ENCODE measurements at places on chromosomes 1 and 21.

GRCh38 chr1:233667741-233668140 lies 53.8 kb downstream of the KCNK1 start:
- no peak for DNase-seq

- DNase-seq: no peak
Measured at GRCh38 chr1:57623791-57624538, 200.1 kb upstream of the DAB1 start.

DNA sequence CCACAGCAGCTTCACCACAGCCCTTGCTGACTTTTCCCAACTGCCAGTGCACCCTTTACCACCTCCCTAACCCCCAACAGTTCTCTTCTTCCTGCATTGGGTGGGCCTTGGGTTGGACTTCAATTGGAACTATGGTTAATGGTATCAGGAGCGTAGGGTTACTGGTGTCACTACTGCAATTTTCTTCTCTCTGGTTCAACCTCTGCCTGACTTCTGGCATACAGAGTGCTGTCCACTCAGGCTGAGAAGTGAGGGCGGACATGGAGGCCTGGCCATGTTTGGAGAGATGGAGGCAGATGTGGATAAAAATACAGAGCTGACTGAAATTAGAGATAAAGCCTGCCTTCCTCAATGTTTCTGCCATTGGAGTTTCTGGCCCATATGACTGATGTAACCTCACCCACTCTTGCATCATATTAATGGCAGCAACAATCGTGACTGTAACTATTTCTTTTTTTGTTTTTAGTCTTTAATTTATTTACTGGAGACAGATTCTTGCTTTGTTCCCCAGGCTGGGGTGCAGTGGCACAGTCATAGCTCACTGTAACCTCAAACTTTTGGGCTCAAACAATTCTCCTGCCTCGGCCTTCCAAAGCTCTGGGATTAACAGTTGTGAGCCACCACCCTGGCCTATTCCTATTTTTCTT lies 87.8 kb downstream of the NAV1 start:
- DNase-seq: no peak

GRCh38 chr1:169105434-169106094 lies 926 bp upstream of the ATP1B1 start:
- peak; percentile 87 for DNase-seq

DNA sequence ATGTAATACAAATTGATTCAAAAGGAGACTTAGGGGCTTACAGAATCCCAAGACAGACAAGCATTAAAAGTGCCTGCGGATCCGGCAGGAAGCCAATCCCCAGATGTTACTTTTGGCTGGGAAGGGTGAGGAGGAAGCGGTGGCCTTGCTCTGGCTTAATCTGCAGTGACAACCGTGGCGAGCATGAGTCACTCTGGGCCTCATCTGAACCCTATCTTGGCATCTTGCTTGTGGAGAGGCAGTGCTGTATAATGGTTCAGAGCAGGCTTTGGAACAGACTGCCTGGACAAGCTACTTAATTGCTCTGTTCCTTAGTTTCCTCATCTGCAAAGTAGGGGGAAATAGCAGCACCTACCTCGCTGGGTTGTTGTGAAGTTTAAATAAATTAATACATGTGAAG lies 74.1 kb downstream of the XCL2 start:
- DNase-seq: peak; percentile 94

- no peak for DNase-seq
Measured at GRCh38 chr1:110506541-110506940, 12.4 kb downstream of the KCNA10 start.

DNA sequence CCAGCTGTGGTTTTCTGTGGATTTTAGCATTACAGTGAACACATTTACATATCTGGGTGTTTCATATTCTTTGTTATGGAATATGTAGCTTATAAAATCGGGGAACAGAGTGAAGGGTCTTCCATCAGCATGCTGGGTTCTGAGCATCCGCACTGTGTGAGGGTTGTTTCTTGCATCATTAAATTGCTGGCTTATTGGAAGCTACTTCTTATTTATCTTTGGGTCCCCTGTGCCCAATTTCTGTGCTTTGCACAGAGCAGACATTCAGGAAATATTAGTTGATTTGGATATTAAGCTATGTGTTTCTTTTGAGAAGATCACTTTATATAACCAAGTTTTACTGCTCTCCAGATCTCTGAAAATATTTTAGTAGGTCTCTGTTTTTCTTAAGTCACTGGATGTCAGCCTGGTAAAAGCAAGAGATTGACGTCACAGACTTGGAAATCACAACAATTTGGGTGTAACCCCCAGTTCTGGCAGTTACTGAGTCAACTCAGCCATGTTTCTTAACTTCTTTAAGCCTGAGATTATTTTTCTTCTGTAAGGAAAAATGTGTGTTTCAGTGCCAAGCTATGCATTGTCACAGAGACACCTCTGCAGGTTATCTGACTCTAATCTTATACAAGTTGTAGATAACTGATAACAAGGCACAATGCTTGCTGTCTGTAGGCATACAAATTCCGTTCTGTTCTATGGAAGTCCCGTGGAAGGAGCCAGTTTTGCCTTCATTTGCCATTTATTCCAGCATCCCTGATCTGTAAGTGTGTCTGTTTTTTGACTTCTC lies 258.3 kb upstream of the KAZN start:
- no peak for DNase-seq

GRCh38 chr1:166083887-166084286 lies 82.9 kb downstream of the FAM78B start:
- DNase-seq: no peak

DNA sequence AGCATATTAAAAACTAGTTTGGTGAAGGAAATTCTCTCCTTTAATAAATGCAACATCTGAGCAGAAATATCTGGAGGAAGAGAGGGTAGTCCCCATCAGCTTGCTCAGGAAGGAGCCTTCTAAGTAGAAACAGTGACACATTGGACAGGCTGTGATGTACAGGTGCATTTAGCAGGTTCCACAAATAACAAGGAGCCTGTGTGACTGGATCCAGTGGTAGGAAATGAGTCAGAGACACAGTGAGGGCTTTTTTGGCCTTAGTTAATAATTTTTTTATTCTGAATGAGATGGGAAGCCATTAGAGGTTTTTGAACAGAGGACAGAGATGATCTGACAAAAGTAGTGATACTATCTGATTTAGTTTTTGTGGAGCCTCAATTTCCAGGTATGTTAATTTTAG lies 738.9 kb upstream of the PTBP2 start:
- no peak for DNase-seq

- DNase-seq: no peak
Measured at GRCh38 chr1:232029315-232029714, 402.7 kb downstream of the DISC1 start.

DNA sequence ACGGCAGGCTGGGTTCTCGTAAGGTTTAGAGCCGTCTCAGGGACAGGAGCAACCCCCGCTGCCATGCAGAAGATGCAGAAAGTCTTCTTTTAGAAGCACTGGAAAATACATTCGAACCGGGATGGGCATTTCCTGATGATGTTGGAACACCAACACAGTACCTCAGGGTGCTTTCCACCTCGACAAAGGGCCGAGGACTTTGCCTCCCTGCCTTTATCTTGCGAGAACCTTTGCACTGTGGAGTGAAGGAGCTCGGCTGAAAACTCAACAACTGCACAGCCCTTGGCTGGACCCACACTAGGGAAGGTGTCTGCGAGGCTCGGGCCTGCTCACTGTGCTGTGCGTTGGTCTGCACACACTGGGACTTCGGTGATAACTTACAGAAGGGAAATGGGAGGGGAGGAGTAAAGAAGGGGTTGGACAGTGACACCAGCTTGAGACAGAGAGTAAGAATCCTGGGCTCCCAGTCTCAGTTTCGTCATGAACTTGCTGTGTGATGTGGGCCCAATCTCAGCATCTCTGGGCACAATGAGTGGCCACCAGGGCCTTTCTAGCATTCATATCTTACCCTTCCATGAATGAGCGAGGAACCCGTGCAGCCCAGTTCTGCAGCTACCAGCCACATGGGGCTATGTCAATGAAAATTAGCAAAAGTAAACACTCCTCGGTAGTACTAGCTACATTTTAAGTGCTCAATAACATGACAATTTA lies 18.2 kb downstream of the RCAN1 start:
- no peak for DNase-seq

GRCh38 chr1:66617362-66618184 lies 83.6 kb downstream of the SGIP1 start:
- no peak for DNase-seq

DNA sequence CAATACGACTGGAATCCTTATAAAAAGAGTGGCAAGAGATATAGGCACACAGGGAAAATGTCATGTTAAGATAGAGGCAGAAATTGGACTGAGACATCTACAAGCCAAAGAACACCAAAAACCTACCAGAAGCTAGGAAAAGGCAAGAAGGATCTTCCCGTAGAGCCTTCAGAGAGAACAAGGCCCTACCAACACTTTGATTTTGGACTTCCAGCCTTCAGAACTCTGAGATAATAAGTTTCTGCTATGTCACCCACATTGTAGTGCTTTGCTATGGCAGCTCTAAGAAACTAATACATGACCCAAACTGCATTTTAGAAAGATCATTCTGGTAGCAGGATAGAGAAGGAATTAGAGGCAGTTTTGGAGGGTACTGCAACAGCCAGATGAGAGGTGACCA lies 24.1 kb upstream of the MUTYH start:
- no peak for DNase-seq

- DNase-seq: no peak
Measured at GRCh38 chr1:2284932-2285331, 56.8 kb downstream of the SKI start.

DNA sequence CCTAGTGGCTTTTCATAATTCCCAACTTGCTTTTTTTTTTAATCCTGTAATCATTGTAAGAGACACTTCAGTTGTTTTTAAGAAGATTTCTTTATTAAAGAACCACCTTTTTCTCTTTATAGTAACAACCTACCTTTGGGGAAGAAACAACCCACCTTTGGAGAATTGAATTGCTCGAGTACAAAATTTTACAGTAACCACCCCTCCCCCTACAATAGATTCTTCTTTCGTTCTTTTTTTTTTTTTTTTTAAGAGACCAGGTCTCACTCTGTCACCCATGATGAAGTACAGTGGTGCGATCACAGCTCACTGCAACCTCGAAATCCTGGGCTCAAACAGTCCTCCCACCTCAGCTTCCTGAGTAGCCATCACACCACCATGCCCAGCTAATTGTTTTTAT lies 2.1 kb upstream of the LRRC40 start:
- no peak for DNase-seq

DNA sequence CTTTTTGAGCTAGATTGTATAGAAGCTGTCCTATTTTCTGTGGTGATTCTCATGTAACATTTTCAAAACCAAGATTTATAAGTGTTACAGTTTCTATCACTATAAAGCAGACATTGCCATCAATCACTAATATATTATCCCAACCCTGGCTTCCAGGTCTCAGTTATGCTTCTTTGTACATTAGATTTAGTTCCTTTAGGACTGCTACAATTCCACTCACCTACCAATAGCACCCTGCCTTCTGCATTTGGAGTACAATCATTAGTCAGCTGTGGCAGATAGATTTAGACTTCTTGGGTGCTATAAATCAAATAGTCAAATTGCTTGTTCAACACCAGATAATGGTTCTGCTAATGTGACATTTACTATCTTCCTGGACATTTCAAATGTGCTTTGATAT lies 281.6 kb downstream of the BRINP3 start:
- no peak for DNase-seq

- no peak for DNase-seq
Measured at GRCh38 chr1:184422490-184423233, 35.8 kb downstream of the C1orf21 start.

GRCh38 chr21:36134803-36135390 lies at the start of gene CBR3:
Gene CBR3 (plus strand): TSS chr21:36135079. CDS start chr21:36135193, 114 bp downstream.
- peak; percentile 36 for DNase-seq

DNA sequence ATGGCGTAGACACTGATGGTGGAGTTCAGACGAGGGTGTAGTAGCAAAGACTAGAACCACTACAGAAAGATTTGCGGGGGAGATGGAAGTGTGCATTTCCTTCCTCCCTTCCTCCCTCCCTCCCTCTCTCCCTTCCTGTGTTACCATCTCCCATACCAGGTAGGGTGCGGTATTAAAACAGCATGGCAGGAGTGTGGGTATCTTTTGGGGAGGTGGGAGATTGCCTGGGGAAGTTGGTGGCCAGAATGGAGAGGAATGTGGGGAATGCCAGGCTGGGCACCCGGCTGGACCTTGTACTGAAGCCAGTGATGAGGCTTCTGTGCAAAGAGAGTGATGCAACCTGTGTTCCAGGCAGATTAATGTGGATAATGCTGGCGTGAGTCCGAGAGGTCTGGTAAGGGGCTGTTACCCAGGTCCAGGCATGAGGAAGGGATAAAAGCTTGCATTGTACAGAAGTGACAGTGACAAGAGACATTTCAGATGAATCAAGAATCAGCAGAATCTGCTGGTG lies 30.3 kb upstream of the PPP2R5A start:
- DNase-seq: no peak

DNA sequence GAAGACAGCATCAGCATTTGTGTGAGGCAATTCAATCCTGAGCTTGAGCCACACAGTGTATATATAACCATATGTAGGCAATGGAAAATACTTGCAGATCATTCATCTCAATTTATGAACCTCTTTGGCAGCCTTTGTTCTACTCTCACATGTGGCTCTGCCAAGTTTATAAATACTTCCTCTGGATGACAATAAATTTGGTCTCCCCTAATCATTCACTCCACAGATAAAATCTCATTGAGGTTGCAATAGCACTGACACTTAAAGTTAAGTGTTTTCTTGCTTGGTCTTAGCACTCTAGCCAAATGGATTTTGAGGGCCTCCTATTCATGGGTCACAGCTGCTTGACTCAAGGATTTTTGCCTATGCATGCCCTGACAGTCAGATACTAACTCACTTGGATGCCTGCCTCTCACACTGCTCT lies 136.6 kb upstream of the VANGL1 start:
- peak; percentile 7 for DNase-seq

- peak; percentile 62 for DNase-seq
Measured at GRCh38 chr1:200861937-200862647, 10.7 kb upstream of the GPR25 start.

DNA sequence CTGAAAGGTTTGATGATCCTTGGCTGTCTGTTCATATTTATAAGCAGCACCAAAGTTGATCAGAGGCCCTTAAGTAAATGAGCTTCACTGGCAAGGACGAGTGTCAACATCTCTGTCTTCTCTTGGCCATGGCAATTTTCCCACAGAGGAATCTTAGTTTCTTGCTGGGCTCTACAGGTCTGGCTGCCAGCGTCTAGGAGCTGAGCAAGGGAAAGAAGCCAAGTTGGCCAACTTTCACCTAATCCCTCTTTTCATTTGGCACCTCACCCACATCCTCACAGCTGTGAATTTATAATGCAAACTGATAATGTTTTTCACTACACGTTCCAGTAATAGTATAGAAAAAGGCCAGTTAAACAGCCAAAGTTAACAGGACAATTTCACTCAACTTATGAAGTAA lies 99.0 kb upstream of the LBR start:
- no peak for DNase-seq

DNA sequence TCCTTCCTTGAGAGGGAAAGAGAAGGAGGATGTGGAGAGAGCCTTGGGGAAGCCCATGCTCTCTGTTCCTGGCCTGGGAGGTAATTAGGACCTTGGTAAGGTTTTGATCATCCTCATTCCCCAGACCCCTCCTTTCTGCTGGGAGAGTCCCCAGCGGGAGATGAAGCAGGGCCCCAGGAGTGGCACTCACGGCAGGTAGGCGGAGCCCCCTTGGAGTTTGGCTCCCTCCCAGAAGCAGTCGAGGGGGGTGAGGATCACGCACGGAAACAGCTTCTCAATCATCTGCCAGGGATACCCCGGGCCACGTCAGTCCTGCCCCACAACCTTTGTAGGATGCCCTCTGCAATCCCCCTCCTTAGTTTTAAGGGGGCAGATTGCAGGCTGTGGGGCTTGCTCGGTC lies 11.5 kb downstream of the PTCH2 start:
- DNase-seq: peak; percentile 47
